ENCODE measurements at places on chromosomes 3 and 15.

GRCh38 chr3:7977245-7978086 lies 524.2 kb upstream of the LMCD1 start:
- no peak for DNase-seq

DNA sequence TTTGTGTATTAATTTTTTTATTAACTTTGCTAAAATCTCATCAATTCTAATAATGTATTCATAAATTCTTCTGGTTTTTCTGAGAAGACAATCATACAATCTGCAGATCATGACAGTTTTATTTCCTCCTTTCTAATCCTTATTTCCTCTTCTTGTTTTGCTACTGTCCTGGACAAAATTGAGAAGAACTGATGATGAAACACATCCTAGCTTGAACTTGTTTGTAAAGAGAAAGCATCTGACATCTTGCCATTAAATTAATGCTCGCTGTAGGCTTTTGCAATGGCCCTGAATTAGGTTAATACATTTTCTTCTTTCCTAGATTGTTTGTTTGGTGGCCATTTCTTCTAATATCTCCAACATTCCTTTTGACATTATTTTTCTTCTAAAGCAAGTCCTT lies 110.9 kb upstream of the TPM1 start:
- DNase-seq = no peak

- DNase-seq = peak; percentile 85
Observed at GRCh38 chr3:153161714-153162512, at the start of gene RAP2B. Gene RAP2B (plus strand): TSS chr3:153162226. CDS start chr3:153162694, 468 bp downstream.

GRCh38 chr15:68691705-68692104 lies 112.9 kb downstream of the CORO2B start:
- DNase-seq = no peak

DNA sequence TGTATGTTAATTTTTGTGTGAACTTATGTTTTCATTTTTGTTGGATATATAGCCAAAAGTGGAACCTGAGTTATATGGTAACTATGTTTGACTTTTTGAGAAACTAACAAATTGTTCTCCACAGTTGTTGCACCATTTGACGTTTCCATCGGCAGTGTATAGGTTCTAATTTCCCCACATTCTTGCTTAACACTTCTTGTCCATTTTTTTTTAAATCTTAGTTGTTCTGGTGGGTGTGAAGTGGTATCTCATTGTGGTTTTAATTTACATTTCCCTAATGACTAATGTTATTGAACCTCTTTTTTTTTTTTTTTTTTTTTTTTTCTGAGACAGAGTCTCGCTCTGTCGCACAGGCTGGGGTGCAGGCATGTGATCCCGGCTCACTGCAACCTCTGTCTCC lies 8.0 kb downstream of the NISCH start:
- no peak for DNase-seq

GRCh38 chr15:88636654-88637053 lies 2.2 kb upstream of the ISG20 start:
- DNase-seq = no peak

DNA sequence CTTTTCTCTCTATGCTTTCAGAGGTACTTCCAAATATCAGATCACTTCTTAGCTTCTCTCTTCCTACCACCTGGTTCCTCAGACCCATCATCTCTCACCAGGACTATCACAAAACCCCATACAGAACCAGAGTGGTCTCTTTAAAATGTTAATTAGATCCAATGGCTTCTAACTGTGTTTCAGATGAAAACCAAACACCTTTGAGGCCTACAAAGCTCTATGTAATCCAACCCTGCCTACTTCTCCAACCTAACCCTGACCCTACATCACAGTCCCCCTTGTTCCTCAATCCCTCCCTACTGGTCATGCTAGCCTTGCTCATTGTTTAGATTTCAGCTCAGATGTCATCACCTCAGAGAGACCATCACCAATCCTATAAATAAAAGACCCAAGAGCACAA lies 34.8 kb downstream of the SUMF1 start:
- no peak for DNase-seq

DNA sequence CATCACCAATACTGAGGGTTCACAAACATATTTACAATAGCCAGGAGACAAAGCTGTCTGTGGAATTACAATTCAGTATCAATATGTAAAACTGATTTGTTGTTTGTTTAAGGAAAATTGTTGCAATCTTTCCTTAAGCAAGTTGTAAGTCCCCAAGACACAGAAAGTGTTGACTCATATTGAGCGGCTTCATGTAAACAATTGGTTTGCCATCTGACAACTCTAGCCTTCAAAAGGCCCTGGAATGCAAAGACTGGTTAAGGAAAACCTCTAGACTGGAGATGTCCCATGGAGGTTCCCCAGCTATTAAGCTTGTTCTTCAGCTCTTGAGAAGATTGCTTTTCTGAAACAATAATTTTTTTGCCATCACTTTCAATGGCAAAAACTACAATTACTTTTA lies 283.7 kb upstream of the PROK2 start:
- DNase-seq = no peak

GRCh38 chr3:16866571-16866970 lies 18.2 kb upstream of the PLCL2 start:
- DNase-seq = no peak

- no peak for DNase-seq
Observed at GRCh38 chr15:43095708-43096347, 10.0 kb downstream of the UBR1 start.

DNA sequence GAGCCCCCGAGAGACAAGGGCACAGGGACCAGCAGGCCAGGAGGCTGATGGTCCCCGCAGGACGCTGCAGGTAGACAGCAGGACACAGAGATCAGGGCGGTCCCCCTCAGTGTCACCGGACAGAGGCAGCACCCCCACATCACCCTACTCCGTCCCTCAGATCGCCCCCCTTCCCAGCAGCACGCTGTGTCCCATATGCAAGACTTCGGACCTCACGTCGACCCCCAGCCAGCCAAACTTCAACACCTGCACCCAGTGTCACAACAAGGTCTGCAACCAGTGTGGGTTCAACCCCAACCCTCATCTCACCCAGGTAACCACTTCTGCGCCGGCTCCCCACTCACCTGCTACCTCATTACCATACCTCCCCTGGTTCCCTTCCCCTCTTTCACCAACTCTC lies 49.1 kb upstream of the APEH start:
- no peak for DNase-seq

DNA sequence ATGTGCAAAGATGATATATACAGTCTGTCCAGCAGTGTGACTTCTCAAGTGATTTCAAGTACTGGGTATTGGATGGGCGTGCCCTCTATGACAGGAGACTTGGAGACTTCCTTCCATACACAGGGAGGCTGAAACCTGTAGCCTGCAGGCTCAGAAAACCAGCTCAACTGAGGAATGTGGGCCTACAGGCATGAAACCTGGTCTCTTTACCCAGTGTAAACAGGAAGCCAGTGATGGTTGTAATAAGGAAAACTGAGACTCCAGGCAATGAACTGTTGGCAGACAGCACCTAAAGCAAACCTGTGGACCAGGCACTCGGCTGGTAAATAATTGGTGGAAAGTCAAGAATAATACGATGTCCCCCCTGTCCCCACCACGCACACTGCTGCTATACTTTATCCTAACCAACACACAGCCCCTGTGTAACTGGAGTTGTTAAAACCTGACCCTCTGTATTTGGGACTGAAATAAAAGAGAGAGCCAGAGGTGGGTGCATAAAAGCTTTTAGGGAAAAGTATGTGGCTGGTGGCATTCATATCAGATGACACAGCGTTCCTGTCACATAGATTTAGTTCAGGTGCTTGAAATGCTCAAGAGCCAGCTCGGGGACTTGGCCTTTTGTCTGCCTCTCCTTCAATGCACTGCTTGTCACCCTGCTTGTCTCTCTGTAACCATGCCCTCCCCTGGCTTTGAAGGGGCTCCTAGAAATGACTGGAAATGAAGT lies 144.7 kb downstream of the TPRG1 start:
- no peak for DNase-seq

- peak; percentile 38 for DNase-seq
Observed at GRCh38 chr3:46276497-46277099, 34.3 kb downstream of the CCR3 start.
